ENCODE measurements at places on chromosomes 13 and 19.

DNA sequence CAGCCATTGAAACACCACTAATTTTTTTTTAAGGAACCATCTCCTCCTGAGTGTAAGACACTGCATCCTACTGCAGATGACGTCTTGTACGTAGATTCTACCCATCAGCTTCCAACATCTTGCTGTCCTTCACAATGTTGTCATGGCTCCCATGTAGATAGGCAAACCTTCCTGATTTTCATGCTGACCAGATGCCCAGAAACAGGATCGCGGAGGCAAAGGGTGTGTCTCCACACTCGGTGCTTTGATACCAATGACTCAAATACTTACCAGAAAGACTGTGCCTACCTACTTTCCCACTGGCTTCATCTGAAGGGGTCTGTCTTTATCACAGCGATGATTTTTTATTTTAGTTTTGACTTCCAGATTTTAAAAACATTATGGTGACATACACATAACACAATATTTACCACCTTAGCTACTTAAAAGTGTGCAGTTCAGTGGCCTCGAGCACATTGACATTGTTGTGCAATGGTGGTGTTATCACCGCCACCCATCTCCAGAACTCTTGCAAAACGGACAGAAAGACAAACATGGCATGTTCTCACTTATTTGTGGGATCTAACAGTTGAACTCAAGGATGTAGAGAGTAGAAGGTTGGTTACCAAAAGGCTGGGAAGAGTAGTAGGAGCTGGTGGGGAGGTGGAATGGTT, 94.0 kb upstream of the PEG3 start:
- no peak for DNase-seq

DNA sequence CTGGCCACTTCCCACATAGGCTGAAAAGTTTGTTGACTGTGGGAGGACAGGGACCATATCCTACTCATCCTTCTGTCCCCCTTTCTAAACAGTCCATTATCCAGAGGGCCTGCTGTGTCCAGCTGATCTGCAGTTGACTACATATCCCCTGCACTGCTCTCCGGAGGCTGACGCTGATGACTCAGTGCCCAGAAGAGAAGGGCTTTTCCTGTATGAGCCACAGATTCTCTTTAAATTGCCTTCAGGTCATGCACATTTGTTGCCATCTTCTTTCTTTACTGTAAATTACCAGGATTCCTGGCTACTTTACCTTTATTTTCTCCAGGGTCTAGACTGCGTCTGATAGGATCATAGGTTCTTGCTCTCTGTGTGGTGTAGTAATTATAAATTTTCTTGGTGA, 125.2 kb downstream of the LACC1 start:
- no peak for DNase-seq

DNA sequence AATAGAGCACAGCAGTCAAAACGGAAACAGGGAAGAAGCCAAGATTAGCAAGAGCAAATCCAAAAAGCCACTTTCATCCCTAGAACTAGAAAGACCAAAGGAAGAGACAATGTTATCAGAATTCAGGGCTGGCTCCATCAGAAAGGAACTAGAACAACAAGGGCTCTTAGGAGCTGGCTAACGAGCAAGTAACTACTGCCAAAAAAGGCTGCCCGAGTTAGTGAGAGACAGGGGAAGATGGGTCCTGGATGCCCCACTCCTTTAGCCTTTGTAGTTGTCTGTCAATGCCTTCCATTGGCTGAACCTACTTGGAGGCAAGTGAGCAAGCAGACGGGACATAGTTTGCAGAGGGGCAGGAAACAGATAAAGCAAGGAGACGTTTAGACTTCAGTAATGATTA, 240.4 kb downstream of the KLF12 start:
- no peak for DNase-seq

DNA sequence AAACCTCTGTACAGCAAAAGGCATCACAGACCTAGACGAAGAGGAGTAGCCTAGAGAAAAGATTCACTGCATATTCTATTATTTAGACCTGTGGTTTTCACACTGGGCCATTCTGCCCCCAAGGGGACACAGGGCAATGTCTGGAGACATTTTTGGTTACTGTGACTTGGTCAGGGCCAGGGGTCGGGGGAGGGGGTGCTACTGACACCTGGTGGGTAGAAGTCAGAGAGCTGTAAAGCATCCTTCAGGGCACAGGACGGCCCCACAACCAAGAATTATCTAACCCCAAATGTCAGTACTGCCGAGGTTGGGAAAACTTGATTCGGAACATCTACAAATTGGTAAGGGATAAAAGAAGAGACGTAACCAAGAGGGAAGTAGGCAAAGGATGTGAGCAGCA, 11.3 kb downstream of the ELAVL1 start:
- DNase-seq = no peak

DNA sequence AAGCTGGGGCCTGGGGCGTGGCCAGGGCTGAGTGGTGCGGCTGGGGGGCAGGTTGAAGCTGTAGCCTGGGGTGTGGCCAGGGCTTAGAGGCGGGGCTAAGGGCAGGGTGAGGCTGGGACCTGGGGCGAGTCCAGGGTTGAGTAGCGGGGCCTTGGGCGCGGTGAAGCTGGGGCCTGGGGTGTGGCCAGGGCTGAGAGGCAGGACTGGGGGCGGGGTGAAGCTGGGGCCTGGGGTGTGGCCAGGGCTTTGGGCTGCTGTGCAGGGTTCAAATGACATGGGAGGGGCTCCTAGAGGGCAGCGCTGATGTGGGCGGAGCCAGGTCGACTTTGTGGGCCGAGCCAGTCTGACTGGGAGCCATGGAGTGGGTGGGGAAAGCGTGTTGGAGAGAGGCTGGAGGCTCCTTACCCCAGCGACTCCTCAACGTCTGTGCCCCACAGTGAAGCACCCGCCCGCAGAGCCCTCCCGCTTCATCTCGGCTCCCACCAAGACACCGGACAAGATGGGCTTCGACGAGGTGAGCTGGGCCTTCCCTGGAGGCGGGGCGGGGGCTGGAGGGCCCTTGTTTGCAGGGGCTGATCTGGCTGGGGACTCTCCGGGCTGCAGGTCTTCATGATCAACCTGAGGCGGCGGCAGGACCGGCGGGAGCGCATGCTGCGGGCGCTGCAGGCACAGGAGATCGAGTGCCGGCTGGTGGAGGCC, 21.5 kb downstream of the COLGALT1 start:
- no peak for DNase-seq

DNA sequence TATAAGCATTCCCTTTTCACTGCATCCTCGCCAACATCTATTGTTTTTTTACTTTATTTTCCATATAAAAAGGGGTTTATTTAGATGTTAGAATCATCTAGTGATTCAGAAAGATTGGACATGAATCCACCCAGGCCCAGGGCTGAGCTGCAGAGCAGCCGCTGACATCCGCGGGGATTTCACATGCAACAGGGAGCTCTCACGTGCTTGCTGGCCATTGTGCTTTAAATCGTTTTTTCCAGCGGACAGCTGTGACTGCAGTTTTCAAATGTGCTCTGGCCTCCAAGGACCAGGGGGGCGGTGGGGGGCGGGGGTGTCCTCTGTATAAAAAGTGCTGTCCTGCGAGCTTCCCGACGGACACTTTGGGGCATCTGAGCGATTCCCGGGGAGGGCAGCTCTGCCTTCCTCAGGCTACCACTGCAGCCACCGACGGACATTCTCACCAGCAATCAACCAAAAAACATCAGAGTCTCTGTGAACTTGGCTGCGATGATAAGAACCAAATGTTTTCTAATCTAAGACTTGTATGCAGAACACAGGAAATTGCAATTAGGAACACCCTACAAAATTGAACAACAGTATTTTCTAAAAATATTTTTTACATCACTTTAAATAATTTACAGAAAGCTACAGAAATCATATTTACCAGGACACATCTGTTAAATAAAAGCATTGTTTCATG, 12.6 kb downstream of the RB1 start:
- no peak for DNase-seq

- no peak for DNase-seq
Observed at GRCh38 chr13:59774491-59774971, 389.2 kb downstream of the DIAPH3 start.

GRCh38 chr13:107373551-107373950, 805.6 kb upstream of the ARGLU1 start:
- DNase-seq = no peak

DNA sequence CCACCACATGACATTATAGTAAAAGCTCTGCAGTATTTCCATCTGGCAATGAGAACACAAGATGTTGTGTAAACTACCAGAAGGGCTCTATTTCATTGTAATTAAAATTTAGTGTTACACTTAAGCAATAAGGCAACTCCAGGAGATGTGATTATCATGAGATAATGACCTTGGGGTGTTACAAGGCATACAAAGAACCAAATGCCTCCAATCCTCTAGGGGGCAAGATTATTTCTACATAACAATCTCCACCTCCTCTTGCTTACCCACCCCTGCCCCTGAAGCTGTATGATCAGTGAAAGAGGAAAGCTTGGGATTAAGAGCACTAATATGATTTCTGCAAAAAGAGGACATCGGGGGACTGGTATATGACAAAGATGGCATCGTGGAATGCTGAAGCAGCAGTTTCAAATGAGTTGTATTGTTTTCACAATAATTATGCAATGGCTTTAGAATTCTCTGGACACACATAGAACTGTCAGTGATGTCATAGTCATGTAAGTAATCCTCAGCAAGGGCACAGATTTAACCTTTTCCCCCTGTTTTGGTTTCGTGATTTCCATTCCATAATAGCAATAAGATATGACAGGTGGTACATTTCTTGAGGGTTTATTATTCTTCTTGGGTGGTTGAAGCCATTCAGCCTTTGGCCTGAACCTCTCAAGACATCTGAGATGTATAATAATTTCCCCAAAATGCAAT, 295.3 kb downstream of the MZT1 start:
- no peak for DNase-seq

DNA sequence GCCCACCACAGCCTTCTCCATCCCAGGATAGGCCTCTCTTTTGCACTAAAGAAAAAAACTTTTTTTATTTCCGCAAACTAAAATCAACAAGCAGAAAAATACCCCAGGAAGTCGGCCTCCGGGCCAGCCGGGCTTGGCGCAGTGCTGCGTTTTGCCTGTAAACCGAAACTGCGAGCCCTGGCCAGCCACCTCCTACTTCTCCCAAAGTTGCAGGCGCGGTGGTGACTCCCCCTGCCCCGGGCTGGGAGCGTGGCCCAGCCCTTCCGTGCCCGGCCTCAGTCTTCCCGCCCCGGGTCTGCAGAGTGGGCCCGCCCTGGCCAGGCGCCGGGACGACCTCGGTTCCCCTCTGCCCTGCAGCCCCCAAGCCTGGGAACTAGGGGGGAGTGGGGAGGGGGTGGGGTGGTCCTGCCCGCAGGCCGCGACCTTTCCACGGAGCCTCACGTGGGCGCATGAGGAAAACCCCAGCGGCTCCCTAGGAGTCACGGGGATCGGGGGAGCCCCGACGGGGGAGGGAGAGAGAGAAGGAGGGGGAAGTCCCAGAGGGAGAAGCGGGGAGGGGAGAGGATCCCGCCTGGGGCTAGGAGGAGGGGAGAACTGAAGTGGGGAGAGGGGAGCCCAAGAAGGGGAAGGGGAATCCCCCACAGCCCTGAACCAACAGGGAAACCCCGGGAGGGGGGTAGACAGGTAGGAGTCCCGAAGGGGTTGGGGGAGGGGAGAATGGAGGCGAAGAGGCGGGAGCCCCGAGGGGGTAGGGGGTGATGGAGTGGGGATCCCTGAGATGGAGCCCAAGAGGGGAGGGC, 3.0 kb downstream of the GADD45B start:
- DNase-seq = peak; percentile 56

DNA sequence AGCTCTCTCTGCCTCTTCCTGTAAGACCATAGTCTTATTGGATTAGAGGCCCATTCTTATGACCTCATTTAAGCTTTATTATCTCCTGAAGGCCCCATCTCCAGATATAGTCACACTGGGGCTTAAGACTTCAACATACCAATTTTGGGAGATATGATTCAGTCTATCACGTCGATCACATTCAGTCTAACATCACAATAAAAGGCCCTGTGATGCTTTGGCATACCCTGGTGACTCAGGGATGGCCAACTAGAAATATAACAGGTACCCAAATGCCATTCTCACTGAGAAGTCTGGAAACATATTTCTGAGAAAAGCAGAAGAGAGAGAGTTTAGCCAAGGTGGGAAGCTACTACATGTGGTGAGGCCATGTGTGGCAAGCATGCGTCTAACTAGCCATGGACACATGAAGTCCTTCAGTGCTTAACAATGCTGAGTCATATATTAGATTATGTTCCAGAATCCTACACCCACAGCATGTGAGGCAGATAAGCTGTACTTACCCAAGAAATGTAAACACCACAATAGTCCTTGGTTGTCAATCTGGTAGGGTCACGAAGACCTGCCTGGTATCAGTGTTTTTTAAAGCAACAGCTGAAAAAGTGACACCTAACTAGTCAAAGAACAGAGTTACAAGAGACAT, 485.1 kb downstream of the FOXO1 start:
- DNase-seq = no peak

DNA sequence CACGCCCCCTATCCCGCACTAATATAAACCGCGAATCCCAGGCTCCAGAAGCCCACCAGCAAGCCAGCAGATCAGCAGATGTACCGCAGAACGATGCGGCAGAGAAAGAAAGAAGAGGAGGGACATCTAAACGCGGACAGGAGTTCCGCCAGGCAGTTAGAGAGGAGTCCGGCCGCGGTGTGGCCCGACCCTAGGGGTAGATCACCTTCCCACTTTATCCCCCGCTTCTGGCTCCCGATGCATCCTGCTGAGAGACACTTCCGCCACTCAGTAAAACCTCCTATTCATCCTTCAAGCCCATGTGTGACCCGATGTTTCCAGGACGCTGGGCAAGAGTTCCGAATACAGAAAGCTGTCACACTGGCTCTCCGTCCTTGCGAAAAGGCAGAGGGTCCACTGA, 1046.8 kb downstream of the SLITRK5 start:
- no peak for DNase-seq

DNA sequence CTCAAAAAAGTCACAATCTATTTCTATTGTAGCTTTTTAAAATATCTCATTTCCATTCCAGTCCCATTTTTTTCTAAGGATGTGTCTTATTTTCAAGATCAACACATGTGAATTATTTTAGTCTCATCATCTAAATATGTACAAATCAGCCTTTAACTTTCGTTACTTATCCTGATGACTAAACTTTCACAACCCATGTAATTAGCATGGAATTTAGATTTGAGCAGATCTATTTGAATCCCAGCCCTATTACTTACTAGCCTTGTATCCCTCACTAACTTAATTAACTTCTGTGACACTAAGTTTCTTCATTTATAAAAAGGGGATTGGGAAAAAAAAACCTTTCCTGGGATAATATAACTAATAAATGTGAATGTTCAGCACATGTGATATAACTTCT, 81.1 kb downstream of the UFM1 start:
- no peak for DNase-seq

- DNase-seq = no peak
Observed at GRCh38 chr13:40598569-40598968, 67.9 kb downstream of the FOXO1 start.

- DNase-seq = no peak
Observed at GRCh38 chr13:80787604-80788003, 446.7 kb upstream of the SPRY2 start.

DNA sequence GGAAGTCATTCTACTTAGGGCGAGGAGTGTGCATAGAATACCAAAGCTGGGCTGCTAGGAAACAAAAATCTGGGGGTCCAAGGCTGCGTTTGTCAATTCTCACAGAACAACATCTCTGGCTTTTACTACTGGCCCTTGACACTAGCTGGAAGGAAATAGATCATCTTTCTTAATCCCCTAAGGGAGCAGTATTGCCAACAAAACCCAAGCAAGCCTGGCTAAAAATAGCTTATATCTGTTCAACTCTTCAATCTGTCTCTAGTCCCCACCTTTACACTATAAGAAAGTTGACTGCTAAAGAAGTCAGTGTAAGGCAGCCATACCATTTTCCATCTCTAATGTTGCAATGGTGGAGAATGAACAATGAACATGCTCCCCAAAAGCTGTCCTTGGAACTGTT, 107.8 kb upstream of the SPRY2 start:
- DNase-seq = no peak

Data from activated naive CD4-positive, alpha-beta T cell treated with anti-CD3 and anti-CD28 coated beads, Interleukin-2, amount 50 U/mL, for 72 hours (primary cell).